ENCODE measurements at places on chromosomes 2 and 18. TPM values are rescaled to one million over a fixed set of nuclear protein-coding genes. Genes with fewer than 3 reads are reported as not detected.

Gene PLCL1
- total RNA-seq, result 2.2 TPM

Gene FIGN
- not detected for total RNA-seq

Gene GCFC2
- total RNA-seq, result 24.8 TPM

Gene CTAGE1
- not detected for total RNA-seq

Gene CIB4
- total RNA-seq, result not detected

Gene ZBTB7C
- 0.11 TPM for total RNA-seq

Gene EPG5
- 21.3 TPM for total RNA-seq

Gene NETO1
- not detected for total RNA-seq

Gene CUL3
- 79.0 TPM for total RNA-seq
